ENCODE measurements at places on chromosomes 13 and 19. TPM values are rescaled to one million over a fixed set of nuclear protein-coding genes. Genes with fewer than 3 reads are reported as not detected.
A peak's percentile ranks its signal among the peaks of the same experiment; 100 is the strongest.

DNA sequence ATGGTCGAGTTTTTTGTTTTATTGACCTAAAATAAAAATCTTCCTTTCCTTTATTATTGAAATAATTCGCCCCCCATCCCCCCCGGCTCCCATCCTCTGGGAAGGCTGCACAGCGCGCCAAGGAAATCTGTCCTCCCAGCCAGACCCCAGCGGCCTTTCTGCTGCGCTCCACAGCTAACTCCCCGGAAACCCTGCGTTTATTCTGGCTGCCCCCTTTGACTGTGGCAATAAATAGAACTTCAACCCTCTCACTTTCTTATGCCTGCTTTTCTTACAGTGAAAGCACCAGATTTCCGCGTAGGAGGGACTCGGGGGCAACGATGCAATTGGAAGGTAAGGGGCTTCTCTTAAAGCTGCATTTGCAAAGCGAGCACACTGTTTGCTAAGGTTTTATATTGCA lies 9.7 kb upstream of the C19orf12 start:
- DNase-seq: no peak

- no peak for DNase-seq
These were observed 65.0 kb downstream of the FGF9 start for GRCh38 chr13:21735701-21736401.

CYP2F1 gene
- not detected for total RNA-seq

DNA sequence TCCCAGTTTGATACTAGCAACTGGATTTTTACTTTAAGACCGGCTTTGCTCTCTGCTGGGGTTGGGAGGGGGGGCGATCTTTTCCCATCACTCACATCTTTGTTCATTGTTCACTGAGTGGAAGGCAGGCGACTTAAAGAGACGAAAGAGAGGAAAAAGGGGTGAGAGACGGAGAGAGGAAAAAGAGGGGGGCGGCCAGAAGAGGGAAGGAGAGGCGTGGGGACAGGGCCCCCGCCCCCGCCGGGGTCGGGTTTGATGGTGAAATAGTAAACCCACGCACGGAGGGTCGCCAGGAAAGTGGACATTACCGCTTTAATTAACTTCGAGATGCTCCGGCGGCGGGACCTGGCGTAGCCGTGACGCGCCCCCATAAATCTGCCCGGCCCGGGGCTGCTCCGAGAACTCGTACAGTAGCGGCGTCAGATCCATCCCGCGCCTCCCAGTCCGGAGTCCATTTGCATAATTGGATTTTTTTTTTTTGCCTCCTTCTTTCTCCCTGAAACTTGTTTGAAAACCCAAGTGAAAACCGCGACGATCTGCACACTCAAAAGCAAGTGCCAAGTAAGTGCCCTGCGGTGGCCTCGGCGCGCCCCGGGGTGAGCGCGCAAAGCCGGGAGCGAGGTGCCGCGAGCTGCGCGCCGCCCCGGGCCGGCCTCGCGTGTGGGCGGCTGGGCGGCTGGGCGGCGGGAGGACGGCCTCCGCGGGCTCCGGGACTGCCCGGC lies 143.9 kb upstream of the ZNF536 start:
- no peak for DNase-seq

OR7C1 gene
- not detected for total RNA-seq

GSX1 gene
- total RNA-seq: not detected

FFAR3 gene
- total RNA-seq: 1.1 TPM

KIR3DL2 gene
- 0.27 TPM for total RNA-seq

DNA sequence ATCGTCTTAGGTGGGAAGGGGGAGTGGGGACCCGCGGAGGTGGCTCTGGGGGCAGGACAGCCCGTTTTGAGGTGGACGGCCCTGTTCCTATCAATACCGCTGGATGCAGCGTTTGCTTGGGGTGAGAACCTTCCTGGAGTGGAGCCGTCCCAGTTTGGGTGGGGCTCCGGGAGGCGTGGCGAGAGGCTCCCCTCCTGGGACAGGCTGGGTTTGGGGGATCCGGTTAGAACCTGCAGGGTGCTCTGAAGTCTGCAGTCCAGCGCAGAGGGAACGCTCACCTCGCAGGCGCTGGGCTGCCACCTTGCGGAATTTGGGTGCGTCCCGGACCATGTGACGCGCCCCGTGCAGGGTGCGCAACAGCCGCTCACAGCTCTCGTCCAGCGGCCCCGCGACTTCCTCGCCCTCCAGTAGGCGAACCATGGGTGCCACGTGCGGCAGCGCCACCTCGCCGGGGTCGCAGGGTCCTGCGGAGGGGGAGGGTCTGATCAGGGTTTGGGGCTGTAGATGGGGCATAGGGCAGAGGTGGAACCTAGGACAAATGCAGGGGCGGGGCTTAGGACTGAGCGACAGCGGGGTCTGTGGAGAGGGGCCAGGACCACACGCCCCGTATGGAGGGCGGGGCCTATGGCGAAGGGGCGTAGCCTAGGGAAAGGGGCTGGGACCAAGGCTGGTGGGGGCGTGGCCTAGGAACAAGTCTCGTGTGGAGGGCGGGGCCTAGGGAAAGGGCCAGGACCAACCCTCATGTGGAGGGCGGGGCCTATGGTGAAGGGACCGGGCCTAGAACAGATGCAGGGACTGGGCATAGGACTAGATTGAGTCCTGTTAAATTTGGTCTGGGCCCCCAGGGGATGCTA lies 13.8 kb downstream of the SH2D3A start:
- peak; percentile 88 for DNase-seq

FCAR gene
- not detected for total RNA-seq

- no peak for DNase-seq
These were observed 332.2 kb upstream of the SGCG start for GRCh38 chr13:22848539-22849052.

DNA sequence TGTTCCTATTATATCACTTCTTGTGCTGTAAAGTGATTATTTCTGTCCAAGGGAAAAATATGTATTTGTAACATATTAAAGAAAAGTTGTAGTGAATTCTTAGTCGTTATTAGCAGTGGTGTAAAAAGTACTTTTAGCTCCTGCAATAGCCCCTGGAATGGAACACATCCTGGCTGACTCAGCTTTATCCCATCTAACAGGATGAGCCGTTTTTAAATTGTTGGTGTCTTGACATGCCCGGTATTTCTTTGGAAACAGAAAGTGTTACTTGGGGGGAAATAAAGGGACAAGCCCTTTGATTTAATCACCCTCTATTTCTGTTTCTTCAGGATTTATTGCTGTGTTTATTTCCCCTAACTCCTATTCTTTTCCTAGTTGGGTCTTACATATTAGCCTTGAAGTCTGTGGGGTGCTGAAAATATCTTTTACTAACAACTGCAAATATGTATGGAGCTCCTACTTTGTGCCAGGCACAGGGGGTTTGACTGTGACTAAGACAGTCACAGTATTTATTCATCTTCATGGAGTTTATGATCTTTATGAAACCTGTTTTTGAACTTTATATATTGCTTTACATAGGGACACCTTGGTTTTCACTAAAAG lies 17.9 kb downstream of the COG3 start:
- no peak for DNase-seq

DNA sequence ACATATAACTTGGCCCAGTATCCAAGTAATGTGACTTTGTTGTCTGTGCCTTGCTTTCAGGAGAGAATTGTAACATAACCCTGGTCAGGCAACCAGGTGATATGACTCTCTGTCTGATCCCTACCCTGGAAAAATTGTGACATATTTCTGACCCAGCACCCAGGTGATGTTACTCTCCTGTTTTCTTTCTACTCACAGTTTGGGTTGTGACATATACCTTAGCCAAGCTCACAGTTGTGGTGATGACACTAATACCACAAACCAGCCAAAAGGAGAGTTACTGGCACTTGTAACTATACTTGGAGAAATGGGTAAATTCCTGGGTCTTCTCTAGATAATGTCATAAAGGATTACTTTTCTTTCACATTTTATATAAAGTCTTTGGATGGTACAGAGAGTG lies 14.3 kb upstream of the ZNF254 start:
- DNase-seq: no peak

SLITRK5 gene
- total RNA-seq: under 0.01 TPM

GRCh38 chr13:72181661-72182060 lies 314.7 kb upstream of the DACH1 start:
- DNase-seq: no peak

GRCh38 chr13:69935043-69935442 lies 172.6 kb upstream of the ATXN8OS start:
- DNase-seq: no peak

GRCh38 chr13:40916207-40916998 lies 102.7 kb downstream of the ELF1 start:
- DNase-seq: no peak

DNA sequence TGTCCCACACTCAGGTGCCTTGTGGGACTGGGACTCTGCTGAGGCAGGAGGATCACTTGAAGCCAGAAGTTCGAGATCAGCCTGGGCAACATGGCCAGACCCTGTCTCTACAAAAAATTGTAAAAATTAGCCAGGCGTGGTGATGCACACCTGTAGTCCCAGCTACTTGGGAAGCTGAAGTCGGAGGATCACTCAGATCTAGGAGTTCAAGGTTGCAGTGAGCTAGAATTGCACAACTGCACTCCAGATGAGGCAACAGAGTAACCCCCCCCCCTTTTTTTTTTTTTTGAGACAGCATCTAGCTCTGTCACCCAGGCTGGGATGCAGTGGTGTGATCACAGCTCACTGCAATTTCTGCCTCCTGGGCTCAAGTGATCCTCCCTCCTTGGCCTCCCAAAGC lies 11.0 kb upstream of the SYDE1 start:
- DNase-seq: no peak

DNA sequence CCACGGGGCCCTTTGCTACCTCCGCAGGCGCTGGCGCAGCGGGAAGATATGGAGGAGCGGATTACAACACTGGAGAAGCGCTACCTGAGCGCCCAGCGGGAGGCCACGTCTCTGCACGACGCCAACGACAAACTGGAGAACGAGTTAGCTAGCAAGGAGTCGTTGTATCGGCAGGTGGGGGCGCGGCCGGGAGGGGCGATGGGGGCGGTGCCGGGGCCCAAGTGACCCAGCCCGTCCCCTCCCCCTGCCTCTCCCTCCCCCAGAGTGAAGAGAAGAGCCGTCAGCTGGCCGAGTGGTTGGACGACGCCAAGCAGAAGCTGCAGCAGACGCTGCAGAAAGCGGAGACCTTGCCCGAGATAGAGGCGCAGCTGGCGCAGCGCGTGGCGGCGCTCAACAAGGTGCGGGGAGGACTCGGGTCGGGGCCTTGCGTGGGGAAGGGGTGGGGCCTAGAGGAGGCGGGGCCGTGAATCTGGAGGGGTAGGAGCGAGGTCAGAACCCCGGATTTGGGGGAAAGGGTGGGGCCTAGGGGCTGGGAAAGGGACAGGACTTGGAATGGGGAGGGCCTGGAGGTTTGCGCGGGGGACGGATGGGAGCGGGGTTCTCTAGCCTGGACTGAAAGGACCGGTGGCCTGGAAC lies 13.7 kb downstream of the PPFIA3 start:
- DNase-seq: peak; percentile 37

- peak; percentile 27 for DNase-seq
These were observed 33.2 kb downstream of the RNASEH2B start for GRCh38 chr13:50942630-50943311.

RNF113B gene
- total RNA-seq: not detected

FBN3 gene
- not detected for total RNA-seq

DNA sequence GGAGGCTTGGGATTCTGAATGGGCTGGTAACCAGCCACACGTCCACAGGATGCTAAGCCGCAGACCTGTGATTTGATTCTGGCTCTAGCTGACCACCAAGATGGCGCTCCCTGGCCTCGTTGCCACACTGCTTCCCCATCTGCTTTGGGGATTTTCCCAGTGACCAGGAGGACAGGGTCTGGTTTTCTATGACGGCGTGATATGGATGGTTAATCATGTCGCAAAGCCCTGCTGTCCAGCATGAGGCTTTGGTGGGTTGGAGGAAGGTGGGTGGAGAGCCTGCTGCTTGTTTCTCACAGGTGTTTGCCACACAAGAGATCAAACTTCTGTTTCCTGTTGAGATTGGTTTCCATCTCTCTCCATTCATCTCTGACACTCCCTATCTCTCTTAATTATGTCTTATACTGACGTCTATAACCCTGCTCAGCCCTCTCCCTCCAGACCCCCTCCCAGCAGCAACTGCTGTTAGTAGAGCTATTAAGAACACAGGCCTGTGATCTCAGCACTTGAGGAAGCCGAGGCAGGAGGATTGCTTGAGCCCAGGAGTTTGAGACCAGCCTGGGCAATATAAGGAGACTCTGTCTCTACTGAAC lies 102.7 kb downstream of the SIPA1L3 start:
- DNase-seq: no peak

LILRA1 gene
- not detected for total RNA-seq

DNA sequence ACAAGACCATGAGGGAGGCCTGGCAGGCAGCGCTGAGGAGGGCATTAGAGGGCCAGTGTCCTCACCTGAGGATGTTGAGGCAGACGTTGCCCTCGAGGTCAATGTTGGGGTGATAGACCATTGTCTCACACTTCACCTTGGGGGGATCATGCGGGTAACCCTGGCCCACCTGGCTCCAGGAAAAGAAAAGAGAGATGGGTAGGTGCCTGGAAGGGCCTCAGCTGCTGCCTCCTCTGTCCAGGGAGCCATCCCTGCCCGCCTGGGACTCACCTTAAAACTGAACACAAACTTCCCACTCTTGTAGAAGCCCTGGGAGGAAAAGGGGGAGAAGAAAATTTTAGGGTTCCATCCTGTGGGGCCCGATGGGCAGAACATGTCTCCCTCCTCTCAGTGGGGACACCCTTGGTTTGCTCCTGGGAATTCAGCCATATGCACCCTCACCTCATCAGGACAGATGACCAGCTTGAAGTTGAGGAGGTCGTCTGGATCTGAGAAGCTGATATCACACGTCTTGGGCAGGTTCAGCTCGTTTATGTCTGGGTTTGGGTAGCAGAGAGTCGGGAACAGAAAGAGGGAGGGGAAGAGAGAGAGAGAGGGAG lies 1.7 kb downstream of the UBE2M start:
- no peak for DNase-seq

HS6ST3 gene
- not detected for total RNA-seq

CEACAM16 gene
- not detected for total RNA-seq

GRCh38 chr19:41936416-41936850 lies 8.2 kb upstream of the ERFL start:
- DNase-seq: peak; percentile 68

DNA sequence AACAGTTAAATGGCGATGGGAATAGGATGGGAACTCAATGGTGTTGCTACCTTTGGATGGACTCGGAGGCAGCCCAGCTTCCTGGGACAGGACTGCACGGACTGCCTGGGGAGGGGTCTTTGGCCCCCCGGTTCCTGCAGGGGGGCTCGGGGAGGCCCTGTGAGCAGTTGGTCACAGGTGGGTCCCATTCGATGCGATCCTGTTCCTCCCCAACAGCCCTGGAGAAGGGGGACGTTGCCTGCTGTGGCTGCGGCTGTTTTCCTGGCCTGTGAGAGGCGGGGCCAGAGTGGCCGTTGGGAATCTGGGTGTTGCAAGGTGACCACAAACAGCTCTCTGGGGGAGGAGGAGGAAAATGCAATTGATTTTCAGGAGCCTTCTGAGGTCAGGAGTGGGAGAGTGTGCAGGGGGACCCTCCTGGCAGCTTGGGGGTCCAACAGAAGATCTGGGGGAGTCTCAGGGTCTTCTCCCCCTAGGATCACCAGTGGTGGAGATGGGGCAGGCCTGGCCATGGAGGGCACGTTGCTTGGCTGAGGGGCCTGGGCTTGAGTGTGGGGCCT lies 1.9 kb upstream of the PLPPR3 start:
- DNase-seq: no peak
